Cardiac fibroblast (primary cell): ENCODE measurements at places on chromosomes 3 and 15.
A peak's percentile ranks its signal among the peaks of the same experiment; 100 is the strongest.

GRCh38 chr15:48040166-48040817 lies 80.5 kb upstream of the SLC24A5 start:
- no peak for DNase-seq

DNA sequence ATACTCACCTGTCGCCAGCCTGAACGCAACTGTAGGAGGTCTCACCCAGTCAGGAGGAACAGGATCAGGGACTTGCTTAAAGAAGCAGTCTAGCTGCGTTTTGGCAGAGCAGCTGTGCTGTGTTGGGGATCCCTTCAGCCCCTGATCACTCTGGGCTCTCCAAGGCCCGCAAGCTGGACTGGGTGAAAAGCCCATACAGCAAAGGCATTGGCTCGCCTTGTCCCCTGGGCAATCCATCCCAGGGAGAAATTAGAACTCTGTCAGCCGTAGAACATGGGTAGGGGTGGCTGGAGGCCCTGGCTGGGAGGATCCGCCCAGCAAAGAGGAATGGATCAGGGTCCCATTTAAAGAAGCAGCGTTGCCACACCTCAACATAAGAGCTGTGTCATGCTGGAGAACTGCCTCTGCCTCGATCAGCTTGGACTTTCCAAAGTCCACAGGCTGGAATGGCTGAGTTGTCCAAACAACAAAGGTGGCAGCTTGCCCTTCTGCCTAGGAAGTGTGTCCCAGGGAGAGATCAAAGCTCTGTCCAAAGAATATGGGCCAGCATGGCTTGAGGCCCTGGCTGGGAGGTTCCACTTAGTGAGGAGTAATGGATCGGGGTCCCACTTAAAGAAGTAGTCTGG lies 9.1 kb downstream of the OR5H2 start:
- no peak for DNase-seq

- DNase-seq = no peak
Observed at GRCh38 chr3:39806820-39807219, 2.6 kb upstream of the MYRIP start.

GRCh38 chr3:58230876-58231552 lies 6.6 kb upstream of the ABHD6 start:
- DNase-seq = no peak

DNA sequence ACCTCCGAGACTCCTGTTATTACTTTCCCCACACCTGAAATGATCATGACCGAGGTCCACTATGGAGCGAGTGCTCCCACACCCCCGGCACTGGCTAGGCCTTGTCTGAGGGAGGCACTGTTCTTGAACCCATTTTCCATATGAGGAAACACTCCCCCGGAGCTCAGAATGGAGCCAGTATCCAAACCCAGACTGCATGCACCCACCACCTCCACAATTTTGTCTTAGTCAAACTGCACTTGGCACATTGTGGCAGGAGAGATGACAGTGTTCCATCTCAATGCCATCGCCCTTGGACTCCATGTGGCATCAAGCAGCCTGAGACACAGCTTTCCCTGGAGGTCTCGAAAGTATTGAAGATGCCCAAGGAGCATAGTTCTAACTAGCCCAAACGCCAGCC lies 154.1 kb downstream of the NUP210 start:
- no peak for DNase-seq

- DNase-seq = no peak
Observed at GRCh38 chr3:124082343-124082742, 90.4 kb upstream of the ROPN1 start.

DNA sequence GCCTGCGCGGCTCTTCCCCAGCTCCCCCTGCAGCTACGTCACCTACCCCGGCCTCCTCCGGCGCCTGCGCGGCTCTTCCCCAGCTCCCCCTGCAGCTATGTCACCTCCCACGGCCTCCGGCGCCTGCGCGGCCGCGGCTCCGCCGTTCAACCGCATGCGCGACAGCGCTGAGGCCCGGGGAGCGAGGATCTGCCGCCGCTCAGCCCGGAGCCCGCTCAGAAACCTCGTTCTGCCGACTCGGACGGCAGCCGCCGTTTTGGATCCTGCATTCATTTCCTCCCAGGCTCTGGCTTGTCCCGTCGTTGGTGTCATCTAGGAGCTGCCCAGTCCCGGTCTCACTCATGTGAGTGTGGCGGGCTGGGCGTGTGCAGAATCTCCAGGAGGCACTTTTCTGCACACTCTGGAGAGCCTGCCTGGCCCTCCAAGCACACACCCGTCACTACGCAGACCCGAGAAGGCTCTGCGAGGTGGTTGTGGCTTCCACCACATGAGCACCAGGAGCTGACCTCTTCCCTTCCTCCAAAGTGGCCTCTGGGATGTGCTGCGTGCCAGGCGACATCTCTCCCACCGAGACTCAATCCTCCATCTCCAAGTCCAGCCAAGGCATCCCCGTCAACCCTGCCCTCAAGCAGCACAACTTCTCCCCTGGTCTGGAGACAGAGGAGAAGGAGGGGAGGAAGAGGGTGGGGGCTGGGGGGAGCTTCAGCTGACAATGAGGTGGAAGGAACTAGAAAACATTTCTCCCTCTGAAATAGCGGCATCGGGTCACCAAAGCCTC lies 165.3 kb downstream of the CHSY1 start:
- DNase-seq = no peak

- no peak for DNase-seq
Observed at GRCh38 chr15:29031502-29032228, 145.9 kb downstream of the APBA2 start.

DNA sequence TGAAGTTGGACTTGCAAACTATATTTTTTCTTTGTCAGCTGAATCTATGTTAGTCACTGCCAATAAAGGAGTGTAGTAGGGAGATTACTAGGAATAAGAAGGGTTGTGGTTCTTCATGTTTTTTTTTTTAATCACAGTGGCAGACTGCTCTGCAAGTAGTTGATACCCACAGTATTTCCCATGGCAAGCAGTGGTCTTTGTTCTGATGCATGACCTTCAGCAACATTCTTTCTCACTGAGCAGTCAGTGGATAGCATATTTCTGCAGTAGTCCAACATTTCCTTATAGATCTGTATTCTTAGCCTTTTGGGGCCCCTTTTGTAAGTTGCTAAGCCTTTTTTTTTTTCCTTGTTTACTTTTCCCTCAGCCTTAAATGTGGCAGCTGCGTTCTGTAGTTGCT lies 151.1 kb downstream of the DOCK3 start:
- no peak for DNase-seq

GRCh38 chr3:47274652-47275051 lies 7.9 kb downstream of the KIF9 start:
- no peak for DNase-seq

DNA sequence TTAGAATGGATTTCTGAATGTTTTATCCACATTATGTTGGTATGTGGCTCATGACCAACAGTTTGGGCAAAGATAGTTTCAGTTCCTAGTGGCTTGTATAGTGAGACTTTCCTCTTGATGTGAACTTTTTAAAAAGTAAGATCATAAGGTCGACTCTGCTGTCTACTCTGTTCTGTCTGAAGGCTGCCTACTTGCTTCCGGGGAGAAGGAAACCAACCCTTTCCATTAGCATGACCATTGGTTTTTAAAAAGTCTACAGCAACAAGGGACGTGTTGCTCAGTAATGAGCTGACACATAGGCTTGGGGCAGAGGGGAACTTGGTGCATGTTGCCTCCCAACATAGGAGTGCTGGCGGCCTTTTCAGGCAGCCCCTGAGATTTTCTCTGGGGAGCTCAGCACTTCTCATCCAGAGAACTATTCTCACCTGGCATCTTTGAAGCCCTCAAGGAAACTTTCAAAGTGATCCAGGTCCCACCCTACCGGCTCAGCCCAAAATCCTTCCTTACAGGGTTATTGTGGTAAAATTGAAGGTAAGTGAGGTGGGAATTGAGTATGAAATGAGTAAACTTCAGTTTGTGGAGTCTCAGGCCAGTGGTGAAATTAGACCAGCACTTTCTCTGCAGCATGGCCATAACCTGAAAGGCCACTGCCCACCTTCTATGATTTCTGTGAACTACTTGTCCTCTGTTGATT lies 30.6 kb downstream of the PSMD6 start:
- DNase-seq = no peak

DNA sequence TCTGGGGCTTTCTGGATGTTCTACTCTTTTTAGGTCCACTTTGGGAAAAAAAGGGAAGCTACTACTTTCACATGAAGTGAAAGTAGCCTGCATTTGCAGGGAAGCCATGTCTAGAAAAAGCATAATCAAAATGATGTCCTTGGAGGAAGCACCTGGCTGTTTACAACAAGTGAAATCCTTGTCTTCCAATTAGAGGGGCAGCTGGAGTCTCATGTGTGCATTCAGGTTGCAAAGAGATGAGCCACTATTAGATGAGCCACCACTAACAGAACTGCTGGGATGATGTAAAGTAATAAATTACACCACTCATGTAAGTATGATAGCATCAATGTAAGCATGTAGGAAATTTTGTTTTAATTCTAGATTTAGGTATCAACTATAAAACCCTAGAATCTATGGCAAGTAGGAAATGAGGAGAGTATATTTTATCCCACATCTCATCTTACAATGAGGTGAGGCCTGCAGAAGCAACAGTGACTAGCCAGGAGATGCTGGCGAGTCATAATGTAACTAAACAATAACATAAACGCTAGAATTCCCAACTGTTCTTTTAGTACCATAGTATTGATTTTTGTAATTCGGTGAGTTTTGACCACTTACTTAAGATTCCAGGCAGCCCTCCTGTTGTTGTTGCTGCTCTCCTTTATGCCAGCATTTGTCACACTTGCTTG lies 75.9 kb downstream of the TMEM108 start:
- no peak for DNase-seq

GRCh38 chr15:61376961-61377360 lies 147.9 kb upstream of the RORA start:
- DNase-seq = no peak

DNA sequence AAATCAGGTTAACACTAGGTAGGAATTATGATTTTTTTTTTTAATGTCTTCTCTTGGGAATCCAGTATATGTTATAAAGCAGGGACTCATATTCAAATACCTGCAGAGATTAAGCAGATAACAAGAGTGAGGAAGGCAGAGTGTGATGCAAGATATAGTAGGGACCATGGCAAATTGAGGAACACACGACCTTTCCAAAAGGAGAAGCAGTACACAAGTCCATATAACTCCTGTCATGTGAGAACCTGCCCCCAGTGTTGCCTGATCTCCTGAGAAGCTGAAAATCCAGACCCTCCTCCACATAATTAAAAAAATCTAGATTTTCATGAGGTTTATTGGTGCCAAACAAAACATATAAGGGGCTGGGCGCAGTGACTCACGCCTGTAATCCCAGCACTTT lies 3.6 kb downstream of the RFC4 start:
- DNase-seq = no peak

DNA sequence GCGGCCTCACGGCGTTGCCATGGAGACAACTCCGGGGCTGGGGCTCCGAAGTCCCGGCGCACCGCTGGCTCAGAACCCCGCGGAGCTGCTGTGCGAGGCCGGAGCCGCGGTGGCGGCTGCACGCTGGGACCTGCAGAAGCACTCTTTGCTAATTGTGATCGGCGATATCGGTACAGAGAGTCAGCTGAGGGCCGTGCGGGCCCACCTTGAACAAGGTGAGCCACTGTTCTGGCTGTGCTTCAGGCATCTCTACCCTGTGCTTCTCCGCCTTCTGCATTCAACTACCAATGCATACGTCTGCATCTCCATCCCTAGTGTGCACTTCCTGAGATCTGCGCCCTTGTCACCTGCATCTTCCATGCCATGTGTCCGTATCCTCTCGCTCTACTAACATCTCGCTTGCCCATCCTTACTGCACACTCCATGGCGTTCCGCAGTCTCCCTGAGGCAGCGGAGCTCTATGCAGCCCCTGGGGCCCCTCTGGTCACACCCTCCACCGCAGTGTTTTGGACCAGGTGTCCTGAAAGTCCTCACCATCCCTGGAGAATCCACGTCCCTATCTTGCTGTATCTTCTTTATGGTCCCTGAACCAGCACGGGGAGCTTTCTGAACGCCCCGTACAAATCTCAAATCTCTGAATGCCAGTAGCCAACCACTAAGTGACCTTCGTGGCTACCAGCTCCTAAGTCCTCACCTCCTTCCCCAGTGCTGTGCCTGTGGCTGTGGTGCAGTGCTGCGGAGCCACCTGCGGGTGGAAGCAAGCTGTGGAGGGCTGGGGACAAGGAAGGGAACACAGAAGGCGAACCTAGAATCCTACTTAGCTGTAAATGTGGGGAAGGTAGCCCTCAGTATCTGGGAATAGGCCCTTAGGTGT lies 6.2 kb upstream of the MAP1A start:
- no peak for DNase-seq

GRCh38 chr15:45179221-45179985 lies 8.4 kb downstream of the SHF start:
- no peak for DNase-seq

- DNase-seq = peak; percentile 31
Observed at GRCh38 chr3:38731522-38731921, 82.0 kb upstream of the SCN5A start.

DNA sequence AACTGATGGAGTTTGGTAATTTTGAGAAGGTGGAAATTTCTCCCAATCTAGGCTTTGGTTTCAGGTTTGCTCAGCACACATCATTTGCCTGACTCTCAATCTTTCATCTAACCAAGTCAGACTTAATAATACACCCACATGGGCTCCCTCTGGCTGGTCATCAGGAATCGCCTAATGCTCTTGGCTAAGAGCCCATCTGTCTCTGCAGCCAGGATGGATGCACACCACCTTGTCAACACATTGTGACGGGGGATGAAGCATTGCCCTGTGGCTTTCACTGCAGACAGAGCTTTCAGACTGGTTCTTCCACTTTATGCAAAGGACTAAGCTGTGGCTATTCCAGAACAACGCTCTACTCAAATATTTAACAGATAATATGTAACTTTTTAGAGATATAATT lies 3.0 kb upstream of the HDGFL3 start:
- DNase-seq = peak; percentile 28

- DNase-seq = peak; percentile 26
Observed at GRCh38 chr15:70316059-70316600, 218.4 kb upstream of the TLE3 start.

- no peak for DNase-seq
Observed at GRCh38 chr3:191901741-191902140, 440.8 kb downstream of the PYDC2 start.

GRCh38 chr3:197555281-197556261 lies at the start of gene BDH1:
TSS of gene BDH1 (minus strand) at chr3:197555968. CDS start at chr3:197546443, 9,525 bp downstream.
- DNase-seq = no peak

- no peak for DNase-seq
Observed at GRCh38 chr15:97976129-97976528, 15.6 kb downstream of the ARRDC4 start.

DNA sequence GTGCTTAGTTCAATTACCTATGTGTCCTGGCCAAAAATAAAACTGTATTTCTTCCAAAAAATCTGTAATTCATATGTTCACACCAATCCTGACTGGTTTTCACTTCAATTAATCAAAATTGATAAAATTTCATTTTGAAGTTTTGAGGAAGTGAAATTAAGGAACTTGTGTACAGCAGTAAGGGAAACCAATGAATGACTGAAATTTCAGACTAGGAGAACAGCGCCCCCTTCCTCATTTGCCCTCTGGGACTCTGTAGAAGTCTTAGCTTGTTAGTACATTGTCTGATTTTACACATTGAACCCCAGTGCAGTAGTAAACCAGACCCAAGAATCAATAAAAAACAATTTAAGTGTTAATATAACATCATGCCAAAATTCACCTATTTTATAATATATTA lies 495.3 kb upstream of the AGTR1 start:
- no peak for DNase-seq

GRCh38 chr15:78418686-78419085 lies 19.3 kb upstream of the IREB2 start:
- DNase-seq = no peak

GRCh38 chr3:78116874-78117273 lies 1077.0 kb downstream of the ROBO2 start:
- peak; percentile 66 for DNase-seq
